EH (cell line): ENCODE measurements at places on chromosomes 3 and 15.
A peak's percentile ranks its signal among the peaks of the same experiment; 100 is the strongest.

DNA sequence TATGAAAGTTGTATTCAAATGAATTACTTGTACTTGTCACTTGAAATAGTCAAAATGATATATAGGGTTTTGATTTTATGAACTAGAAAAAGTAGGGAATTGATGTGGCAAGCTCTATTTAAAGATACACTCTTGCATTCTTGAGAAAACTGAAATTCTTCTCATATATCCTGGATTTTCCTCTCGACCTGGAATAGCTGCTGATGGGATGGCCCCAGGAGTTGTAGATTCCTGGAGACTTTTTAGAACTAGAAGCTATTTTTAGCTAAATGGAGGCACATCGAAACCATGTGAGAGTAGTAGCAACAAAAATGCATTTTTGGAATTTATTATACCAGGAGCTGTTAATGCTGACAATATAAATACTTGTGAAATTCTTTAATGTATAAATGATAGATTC lies 125.9 kb downstream of the LEKR1 start:
- DNase-seq: peak; percentile 54

DNA sequence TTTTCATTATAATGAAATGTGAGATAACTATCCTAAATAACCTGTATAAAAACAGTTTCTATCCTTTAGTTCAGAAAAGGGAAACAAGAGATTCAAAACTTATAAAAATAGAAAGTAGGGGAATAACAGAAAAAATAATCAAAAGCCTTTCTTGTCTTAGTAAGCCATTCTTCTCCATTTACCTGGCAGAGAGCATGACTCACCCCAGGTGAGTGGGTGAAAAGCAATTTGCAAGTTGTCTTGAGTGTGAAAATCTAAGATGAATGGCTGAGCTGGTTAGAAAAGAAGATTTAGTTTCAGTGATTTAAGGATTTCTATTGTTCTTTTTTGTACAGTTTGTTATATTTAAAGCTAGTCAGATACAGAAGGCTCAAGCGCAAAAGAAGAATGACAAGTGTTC lies 702.0 kb downstream of the GRM7 start:
- DNase-seq: no peak

- no peak for DNase-seq
Measured at GRCh38 chr3:65268426-65268825, 580.6 kb upstream of the ADAMTS9 start.

- no peak for DNase-seq
Measured at GRCh38 chr3:173630849-173631248, 233.3 kb downstream of the NLGN1 start.

DNA sequence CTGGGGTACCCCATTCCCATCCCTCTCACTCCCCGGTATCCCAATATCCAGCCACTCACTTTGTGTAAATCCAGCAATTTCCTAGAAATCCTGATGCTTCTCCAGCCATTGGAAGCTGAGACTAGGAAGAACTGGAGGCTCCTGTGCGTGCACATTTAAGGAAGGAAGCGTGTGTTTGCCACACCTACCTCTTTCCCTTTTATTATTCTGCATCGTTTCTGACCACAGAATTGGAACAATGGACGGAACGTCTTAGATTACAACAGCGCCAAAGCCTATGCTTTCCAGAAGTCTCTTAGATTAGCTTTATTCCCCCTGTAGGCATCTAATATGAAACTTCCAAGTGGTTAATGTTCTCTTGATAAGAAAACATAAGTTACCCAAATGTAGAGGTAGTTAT lies 234.8 kb upstream of the TRIM42 start:
- DNase-seq: no peak

DNA sequence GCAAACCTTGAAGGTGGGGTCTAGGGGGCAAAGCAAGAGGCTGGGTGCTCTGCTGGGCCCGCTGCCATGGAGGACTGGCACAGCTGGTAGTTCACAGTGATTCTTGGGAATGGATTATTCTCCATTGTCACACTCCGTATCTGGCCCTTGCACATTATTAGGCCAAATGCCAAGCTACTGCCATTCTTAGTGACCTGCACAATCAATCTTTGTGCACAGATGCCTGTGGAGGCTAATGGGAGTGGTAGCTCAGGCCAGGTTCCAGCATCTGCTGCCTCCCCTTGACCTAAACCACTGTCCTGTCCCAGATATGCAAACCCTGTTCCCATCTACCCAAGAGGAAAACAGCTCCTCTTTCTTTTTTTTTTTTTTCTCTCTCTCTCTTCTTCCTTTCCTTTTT lies 67.5 kb downstream of the TIPARP start:
- DNase-seq: no peak

GRCh38 chr15:74724570-74725224 lies 631 bp downstream of the CYP1A1 start:
- no peak for DNase-seq

- no peak for DNase-seq
Measured at GRCh38 chr3:68306571-68306970, 625.8 kb downstream of the TAFA4 start.

DNA sequence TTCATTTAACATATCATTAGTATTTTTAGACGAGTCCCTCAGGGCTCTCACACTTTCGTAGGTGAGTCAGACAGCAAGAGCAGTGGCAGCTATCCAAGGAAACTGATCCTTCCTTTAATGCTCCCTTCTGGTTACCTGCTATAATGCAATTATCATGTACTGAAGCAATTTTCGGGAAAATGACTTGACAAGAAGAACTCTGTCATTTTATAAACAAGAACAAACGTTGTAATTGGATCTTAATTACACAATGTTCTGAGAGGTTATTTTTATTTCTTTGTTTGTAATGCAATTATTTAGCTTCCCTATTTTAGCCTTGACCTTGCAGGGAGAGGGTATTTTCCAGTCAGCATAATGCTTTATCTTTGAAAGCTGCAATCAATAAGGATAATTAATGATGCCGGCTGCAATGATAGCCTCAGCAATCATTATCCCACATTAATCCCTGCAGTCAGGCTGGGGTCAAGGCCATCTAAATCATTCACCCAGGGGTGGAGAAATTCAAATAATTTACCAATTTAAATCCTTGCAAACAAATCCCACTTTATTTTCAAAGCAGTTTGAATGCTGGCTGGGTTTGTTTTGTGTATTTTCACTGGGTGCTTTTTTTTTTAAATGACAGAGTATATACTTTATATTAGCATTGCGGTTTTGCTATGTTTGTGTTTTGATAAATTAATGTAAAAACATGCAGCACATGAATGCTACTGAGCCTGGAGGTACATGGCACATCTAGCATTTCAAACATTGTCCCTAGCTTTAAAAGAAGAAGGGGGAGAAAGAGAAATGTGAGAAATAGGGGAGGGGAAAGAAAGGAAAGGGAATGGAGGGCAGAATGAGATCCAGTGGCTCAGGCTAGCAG lies 249.9 kb downstream of the SHOX2 start:
- DNase-seq: peak; percentile 26

GRCh38 chr15:54345827-54346226 lies 367.6 kb downstream of the UNC13C start:
- no peak for DNase-seq

DNA sequence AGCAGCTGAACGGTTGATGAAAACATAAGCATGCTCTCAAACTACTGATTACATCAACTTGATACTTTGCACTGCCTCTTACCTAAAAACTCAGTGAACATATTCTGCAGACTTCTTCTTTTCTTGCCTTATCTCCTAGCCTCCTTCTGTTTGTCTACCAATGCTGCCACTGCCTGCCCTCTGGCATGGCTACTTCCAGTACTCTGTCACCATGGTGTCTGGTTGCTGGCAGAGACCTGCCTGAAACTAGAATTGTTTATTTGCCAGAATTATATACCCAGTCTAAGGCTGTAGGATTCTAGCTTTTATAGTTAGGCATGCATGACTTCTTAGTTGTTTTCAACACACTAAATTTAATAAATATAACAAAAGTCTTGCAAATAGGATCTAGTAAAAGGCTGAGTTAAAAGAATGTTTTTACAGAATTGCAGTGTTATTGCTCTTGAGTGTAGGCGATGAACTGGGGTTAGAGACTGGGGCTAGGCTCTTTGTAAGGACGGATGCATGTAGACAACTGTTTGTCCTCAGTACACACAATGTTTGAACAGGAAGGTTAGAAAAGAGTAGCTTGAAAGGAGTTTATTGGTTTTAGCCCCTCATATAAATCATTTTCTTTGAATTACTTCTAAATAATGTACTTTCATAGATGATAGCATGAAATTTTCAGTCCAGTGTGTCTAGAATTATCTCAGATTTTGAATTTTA lies 116.3 kb downstream of the KCNAB1 start:
- DNase-seq: no peak

DNA sequence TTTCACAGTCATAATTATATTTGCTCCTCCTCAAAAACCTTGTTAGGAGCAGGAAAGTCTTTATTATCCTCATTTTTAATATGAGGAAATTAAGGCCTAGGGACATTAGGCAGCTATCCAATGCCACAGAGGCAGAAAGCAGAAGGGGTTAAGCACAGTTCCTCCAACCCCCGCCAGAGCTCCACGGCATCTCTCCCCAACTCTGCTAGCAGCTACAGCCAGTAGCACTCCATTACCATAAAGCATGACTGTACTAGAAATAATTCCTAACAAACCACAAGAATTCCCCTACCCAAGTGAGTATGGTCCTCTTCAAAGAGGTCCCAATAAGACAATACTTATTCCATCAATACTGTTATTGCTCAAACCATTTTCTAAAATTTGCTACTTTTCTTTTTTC lies 9.8 kb downstream of the HEG1 start:
- DNase-seq: peak; percentile 90

DNA sequence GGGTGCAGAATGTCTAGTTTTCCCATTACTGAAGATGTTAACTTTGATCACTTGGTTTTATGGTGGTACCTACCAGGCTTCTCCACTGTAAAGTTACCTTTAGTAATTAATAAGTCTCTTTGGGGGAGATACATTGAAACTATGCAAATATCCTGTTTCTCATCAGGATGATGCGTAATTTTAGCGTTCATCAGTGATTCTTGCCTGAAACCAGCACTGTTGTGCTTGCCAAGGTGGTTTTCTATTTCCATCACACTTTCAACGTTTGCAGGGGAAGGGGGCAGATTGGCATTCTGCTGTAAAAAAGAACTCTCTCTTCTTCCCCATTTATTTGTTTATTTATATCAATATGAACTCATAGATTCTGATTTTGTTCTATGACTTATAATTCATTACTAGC lies 61.0 kb downstream of the SSR3 start:
- no peak for DNase-seq

GRCh38 chr3:58291671-58292338 lies 14.2 kb upstream of the RPP14 start:
- no peak for DNase-seq

DNA sequence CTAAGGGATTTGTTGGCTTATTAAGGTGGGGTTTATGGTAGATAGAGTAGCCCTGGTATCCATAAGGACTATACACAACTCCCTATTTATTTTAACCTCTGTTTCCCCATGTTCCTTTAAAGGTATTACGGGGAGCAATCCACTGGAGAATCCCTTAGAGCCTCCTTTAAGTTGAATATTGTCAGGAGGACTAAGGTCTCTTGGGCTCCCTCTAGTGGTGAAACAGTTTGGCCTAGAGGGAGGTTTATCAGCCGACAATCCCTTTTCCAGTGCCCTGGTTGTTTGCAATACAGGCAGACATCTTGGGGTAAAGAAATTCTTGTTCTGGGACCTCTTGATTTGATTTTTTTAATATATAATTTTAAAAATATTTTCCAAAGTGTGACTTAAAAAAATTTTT lies 12.9 kb downstream of the OPA1 start:
- DNase-seq: peak; percentile 71

- DNase-seq: peak; percentile 64
Measured at GRCh38 chr3:187684880-187685279, 14.7 kb upstream of the SST start.

- no peak for DNase-seq
Measured at GRCh38 chr3:163726125-163726524, 1352.2 kb downstream of the SI start.

DNA sequence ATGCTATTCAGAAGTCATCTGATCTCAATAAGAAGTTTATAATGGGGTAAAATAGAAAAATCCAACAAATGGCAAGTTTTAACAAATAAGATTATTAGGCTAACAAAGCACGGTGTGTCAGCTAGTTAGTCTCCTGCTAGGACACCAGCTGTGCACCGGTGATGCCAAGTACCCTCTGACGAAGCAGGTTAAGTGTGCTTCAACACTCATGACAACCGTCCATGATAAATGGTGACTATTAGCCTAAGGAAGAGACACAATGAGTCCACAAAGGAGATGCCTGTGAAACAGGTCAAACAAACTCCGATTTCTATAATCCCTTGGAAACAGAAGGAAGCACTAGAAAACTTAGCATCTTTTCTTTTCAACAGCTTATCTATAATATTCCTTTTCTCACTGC lies 36.5 kb downstream of the ATP13A3 start:
- no peak for DNase-seq

- no peak for DNase-seq
Measured at GRCh38 chr15:31296646-31297574, 29.7 kb upstream of the KLF13 start.

DNA sequence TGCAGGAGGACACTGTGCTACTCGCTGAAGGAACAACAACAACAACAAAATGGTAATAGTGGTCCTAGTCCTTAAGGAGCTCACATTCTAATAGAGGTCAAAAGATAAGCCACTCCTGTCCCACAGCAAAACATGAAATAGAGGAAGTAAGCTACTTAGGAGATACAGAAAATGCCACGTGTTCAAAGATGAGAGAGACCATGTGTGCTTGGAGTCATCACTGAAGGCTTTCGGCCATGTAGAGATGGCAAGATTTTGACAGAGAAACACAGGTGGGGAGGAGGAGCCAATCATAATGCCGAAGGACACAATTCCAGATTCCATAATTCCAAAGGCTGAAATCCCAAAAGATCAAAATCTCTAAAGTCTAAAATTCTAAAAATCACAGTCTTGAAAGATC lies 24.8 kb upstream of the RIOX2 start:
- no peak for DNase-seq

DNA sequence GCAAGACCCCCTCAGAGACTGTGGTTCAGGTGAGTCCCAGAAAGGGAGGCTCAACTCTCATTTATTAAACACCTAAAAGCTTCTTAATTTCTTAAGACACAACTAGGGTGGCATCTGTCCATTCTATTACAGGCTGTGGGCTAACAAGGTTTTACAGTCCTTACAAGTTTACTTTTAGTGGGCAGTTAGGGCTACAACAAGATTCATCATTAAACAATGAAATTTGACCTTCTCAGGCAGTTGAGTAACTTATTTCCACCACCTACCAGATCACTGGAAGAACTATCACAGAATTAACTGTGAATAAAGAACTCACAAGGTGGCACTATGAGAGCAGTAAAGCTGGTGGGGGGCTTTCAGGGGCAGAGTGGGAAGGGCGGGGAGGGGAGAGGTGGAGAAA lies 132.6 kb downstream of the PLD1 start:
- no peak for DNase-seq

- peak; percentile 35 for DNase-seq
Measured at GRCh38 chr3:123385001-123385401, 63.9 kb downstream of the ADCY5 start.

GRCh38 chr15:79849789-79850188 lies 47.0 kb downstream of the MTHFS start:
- peak; percentile 61 for DNase-seq

- no peak for DNase-seq
Measured at GRCh38 chr3:80096909-80097308, 329.1 kb upstream of the ROBO1 start.

- peak; percentile 77 for DNase-seq
Measured at GRCh38 chr3:12180218-12180617, 21.5 kb upstream of the TIMP4 start.

- no peak for DNase-seq
Measured at GRCh38 chr15:40085266-40085665, 23.4 kb downstream of the BMF start.

GRCh38 chr15:101046826-101047225 lies 127.7 kb downstream of the LRRK1 start:
- no peak for DNase-seq
